Hematopoietic multipotent progenitor cell treated with erythropoietin and hydrocortisone succinate and interleukin-3 and kit ligand, for 4 days (in vitro differentiated cells): ENCODE measurements at places on chromosomes 6 and 20.

- DNase-seq, result peak; percentile 86
Measured at GRCh38 chr6:25608558-25609174, 43.3 kb upstream of the SCGN start.

- DNase-seq, result peak; percentile 16
Measured at GRCh38 chr6:912871-913835, 220.2 kb upstream of the EXOC2 start.

DNA sequence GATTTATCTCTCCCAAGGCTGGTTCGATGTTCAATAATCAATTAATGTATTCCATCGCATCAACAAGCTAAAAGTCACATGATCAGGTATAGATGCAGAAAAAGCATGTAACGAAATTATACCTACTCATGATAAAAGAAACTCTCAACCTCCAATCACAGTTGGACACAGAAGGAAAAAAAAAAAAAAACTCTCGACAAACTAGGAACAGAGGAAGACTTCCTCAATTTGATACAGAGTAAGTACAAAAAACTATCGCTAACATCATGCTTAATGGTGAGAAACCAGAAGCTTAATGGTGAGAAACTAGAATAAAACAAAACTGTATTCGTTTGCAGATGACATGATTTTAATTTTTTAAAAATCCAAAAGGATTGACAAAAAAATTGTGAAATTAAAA lies 62.0 kb upstream of the SMIM29 start:
- peak; percentile 31 for DNase-seq

DNA sequence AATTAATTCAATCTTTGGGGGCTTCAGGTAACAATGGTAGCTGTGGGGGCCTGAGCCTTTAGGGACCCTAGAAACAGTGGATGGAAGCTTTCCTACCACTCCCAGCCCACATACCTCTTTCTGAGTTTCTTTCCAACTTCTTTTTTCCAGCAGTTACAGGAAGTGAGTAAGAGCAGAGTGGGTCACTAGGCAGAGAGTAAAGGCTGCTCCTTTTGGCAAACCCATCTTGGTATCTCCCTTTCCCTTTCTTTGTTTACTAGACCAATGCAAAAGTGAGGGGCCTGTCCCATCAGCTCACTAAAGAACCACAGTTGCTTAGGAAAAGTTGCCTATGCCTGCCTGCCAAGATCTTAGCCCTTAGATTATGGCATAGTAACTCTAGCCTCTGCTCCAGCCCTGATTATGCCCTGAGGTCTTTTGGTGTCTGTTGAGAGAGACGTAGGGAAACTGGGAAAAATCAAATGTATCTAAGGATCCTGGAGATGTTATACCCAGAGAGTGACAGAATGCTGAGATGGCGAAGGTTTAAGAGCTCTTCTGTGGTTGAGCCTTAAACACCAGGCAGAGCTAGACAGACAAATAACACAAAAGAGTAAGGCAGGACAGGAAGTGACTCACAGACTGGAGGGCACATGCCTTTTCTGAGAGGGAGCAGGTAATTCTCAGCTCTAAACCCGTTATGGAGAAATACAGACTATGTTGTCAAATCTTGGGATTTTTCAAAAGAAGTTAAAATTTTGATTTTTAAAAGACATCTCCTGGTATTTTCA lies 31.3 kb downstream of the TRMT6 start:
- DNase-seq, result peak; percentile 34

- DNase-seq, result peak; percentile 94
Measured at GRCh38 chr6:7468382-7469081, 72.9 kb upstream of the DSP start.

DNA sequence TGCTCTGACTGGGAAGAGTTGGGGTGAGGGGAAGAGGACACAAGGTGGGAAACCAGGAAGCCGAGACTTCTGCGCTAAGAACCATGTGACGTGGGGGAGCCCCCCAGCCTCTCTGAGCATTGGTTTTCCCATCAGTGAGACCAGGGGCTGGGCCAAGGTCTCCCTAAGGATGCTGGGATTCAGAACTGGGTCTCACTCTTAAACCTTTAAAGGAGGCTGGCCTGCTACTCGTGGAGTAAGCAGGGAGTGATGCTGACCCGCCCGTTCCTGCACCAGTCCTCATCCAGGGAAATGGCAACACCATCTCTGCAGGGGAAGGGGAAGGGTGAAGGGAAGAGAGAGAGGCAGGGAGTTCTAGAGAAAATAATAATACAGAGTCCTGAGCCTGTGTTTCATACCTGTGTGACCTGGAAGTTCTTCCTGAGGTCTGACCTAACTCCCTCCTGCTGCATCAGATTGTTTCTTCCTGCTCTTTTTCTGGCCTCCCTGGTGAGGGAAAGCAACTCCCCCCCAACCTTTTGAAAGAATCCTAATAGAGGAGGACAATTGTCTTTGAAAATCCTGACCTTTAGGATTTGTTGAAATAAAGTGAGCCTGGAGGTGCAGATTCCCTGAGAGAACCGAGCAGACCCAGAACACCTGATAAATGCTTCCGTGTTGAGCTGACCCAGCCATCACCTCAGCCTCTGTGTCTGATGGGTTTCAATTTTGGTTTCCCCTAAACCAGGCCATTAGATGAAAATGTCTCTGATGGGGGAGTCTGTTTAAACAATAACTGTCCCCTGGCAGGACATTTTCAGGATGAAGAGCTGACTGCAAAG lies 3.0 kb upstream of the GRM4 start:
- no peak for DNase-seq

DNA sequence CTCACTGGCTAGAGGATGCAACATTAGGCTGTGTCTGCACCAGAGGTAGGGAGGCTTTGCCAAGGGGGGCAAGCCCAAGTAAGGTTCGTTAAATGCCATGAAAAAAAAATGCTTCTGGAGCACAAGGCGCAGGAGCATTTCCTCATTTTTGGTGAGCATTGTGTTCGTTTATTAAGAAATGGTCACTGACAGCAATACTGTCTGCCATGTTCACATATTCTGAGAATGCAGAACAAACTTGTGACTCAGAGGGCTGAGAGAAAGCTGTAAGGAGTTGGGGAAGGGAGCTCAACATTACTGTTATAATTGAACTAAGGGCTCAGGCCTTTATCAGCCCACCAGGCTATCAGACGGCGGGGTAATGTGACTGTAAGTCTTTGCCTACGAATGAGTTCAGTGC lies 465.4 kb upstream of the BTBD3 start:
- DNase-seq, result peak; percentile 23

DNA sequence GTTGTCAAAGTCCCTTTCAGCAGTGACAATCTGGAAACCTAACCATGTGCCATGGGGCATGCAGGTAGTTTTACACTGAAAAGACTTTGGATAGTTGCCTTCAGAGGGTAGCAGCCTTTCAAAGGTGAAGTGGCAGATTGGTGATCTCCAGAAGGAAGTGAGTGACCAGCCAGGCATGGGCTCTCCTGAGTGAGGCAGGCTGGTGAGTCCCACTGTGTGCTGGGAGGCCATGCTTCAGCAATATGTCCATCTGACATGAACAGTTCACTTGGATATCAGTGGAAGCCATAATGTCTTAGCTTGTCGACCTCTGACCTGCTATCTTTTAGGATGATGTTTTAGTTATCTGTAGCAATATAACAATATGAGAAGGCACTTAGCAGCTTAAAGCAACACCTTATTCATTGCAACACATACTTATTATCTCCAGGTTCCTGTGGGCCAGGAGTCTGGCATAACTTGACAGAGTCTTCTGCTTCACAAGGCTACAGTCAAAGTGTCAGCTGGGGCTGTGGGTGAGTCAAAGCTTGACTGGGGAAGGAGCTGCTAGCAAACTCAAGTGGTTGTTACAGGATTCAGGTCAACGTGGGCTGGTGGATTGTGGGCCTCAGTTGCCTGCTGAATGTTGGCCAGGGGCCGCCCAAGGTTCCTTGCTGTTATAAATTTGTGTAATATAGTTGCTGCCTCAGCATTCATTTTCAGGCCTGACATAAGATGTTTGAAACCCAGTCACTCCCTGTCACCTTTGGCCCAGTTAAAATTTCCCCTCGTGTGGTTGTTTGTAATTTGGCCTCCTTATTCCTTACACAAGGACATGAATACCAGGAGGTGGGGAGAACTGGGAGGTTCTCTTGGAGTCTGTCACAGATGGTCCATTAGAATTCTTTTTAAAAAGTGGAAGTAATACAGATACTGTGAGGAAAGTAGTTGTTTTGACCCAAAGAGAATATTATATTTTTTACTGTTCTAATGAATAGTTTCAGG lies 100.2 kb downstream of the UST start:
- no peak for DNase-seq

GRCh38 chr6:136158971-136159370 lies 91.1 kb downstream of the MTFR2 start:
- DNase-seq, result no peak

- DNase-seq, result no peak
Measured at GRCh38 chr20:62834967-62835730, 18.3 kb downstream of the COL9A3 start.

DNA sequence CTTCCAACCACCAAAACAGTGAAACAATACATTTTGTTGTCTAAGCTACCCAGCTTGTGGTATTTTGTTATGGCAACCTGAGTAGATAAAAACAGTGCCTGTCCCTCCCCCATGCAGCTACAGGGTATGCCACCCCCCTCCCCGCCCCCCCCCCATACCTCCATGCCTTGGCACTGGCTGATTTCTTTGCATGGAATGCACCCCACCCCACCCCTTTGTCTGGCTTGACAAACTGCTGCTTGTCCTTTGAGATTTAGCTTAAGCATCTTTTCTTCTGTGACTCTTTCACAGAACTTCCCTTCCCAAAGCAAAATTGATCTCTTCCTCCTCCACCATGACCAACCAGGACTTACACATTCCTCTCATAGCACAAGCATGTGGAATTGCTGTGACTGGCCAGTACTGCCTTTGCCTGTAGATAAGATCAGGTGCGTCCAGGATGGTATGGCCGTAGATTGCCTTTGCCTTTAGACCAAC lies 64.6 kb upstream of the ADGRF1 start:
- DNase-seq, result no peak

- DNase-seq, result peak; percentile 22
Measured at GRCh38 chr6:144879436-144879835, 594.3 kb downstream of the UTRN start.

DNA sequence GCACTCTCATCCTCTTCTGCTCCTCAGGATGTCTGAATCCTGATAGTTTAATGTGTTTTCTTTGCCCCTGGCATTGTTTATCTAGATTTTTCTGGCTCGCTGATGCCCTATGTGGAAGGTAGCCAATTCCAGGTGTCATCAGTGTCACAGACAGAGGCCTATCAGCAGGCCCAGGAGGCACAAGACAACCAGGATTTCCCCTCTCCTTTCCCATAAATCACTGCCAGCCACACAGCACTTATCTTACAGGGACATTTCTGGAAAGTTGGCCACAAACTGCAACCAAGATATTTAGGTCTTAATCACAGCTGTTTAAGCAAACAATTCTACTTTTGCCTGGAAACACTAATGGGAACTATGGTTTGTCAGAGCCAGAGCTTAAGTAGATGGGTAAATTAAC lies 28.1 kb downstream of the ADGRF5 start:
- DNase-seq, result no peak

DNA sequence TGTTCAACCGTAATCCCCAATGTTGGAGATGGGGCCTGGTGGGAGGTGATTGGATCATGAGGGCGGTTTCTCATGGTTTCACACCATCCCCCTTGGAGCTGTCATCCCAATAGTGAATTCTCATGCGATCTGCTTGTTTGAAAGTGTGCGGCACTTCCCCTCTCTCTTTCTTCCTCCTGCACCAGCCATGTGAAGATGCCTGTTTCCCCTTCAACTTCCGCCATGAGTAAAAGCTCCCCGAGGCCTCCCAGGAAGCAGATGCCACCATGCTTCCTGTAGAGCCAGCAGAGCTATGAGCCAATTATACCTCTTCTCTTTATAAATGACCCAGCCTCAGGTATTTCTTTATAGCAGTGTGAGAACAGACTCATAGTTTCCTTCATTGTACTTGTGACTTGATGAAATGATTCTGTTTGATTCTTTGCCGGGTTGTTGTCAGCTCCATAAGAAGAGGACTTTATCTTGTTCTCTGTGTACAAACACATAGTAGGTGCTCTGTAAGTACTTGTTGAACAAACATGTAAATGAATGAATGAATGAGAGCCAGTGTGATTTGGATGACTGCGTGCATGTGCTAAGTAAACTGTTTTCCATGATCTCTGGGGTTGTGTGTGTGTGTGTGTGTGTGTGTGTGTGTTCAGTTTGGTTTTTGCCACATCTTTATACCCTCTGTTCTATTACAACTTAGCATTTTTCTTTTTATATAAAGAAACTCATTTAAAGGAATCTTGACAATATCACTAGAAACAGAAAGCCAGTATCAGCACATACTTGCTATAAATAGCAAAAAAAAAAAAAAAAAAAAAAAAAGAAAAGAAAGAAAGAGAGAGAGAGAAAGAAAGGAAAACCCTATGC lies 22.5 kb upstream of the PTGIS start:
- DNase-seq, result no peak

- peak; percentile 76 for DNase-seq
Measured at GRCh38 chr6:28589234-28589956, 63.7 kb downstream of the GPX5 start.

DNA sequence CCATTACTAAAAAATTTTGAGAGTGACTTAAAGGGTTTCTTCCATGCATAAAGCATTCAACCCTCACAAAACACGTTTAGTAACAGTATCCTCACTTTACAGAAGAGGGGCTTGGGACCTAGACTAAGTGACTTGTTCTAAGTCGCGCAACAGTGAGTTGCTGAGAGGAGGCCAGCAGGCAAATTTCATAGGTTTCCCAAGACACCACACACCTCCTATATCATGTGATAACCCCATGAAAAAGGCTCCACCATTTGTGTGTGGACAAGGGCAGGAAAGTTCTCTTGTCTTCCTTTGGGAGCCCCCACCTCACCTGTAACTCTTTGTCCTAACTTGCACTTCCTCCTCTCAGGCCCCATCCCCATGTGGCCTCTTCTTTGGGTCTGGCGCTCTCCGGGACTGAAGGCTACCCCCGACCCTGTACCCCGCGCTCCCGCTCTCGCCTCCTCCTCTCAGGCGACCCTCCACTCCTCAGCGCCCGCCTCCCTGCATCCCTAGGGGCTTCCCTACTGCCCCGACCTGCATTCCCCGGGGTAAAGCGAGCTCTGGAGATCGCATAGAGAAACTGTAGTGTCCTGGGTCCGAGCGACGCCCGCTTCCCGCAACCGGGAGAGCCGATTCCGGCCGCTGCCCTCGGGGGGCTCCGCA lies 392 bp downstream of the PSMB8 start:
- DNase-seq, result peak; percentile 31

DNA sequence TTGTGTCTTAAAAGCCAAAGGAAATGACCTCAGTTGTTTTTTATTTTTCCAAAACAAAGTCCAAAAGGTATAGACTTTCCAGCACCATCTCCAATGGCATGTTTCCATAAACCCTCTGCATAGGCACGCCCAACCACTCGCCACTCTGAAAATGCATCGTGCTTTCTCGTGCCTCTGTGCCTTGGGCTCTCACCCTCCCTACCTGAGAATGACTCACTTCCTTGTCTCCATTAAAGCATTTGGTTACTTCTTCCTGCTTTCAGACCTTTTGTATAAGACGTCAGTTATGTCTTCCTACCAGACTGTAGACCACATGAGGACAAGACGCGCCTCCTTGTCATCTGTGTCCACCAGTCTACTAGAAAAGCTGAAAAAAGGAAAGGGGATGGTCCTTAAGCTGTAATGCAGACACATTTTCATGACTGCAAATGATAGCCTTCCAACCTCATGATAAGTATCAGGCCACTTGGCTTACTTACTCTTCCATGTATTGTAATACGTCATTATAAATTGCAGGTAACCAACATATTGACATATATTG lies 61.2 kb upstream of the CDYL start:
- no peak for DNase-seq

GRCh38 chr20:32437391-32438074 lies 79.4 kb downstream of the ASXL1 start:
- DNase-seq, result peak; percentile 51
